ENCODE measurements at places on chromosomes 12 and 14.

GRCh38 chr14:49461529-49462401 lies 124.4 kb downstream of the RPS29 start:
- no peak for DNase-seq

- DNase-seq = no peak
Observed at GRCh38 chr12:32773691-32774090, 18.0 kb upstream of the YARS2 start.

DNA sequence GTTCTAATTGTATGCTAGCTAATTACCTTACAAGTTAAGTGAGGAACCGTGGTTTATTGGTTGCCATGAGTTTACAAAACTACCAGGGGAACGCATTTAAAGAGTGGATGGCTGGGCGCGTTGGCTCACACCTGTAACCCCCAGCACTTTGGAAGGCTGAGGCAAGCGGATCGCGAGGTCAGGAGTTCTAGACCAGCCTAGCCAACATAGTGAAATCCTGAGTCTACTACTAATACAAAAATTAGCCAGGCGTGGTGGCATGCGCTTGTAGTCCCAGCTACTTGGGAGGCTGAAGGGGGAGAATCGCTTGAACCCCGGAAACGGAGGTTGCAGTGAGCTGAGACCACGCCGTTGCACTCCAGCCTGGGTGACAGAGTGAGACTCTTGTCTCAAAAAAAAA lies 2.2 kb downstream of the EIF5 start:
- DNase-seq = no peak

DNA sequence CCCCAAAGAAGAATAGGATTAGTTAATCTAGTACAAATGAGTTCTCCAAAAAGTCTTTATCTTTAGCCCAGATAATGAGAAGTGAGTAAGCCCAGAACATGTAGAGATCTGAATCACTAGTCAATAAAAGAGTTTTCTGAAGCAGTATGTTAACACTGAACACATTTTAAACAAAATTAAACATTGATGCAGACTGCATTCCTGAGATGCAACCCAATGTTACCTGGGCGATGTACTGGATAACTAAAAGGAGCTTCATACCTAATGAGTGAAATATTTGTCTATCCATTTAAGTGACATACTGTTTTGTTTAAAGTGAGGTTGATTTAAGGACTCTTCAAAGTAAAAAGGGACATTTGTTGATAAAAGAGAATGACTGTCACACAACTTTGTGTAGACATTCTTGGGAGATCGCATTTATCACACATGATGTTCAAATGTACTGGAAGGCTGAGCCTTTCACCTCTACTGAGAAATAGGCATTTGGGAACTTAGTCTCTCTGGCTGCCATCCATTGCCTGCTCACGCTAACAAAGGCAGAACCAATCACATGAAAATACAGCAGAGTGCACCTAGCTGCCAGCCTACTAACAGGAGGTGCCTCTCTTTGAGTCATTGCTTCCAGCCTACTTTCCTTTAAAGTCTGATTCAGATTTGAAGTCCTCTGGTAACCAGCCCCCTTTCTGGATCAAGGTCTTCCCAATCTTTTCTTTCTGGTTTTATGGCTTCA lies 287.7 kb downstream of the BTG1 start:
- DNase-seq = no peak

- DNase-seq = no peak
Observed at GRCh38 chr12:11877869-11878780, 192.6 kb upstream of the BCL2L14 start.

GRCh38 chr12:62622177-62622576 lies 155.6 kb downstream of the MON2 start:
- DNase-seq = no peak

DNA sequence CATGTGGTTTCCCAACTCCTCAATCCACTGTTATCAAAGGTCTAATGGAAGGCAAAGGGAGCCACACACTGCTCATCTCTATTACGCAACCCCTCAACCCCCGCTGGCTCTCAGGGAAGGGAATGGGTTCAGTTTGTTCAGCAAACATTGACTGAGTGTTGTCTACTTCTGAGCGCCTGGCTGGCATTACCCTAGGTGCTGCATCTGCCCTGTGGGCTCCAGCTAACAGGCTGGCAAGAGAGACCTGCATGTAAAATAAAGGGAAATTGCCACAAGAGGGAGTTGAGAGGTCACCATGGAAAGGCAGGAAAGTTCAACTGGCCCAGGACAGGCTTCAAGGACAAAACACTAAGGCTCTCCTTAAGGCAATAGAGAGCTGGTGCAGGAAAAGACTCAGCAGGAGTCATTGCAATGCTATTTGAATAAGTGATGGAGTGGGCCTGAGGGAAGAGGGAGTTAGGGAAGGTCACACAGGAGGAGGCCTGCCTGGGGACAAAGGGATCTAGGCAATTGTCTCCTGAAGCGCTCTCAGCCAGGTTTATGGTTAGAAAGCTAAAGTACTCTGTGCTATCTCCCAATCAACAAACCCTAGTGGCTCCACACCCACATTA lies 5.5 kb upstream of the ZNF740 start:
- DNase-seq = no peak

DNA sequence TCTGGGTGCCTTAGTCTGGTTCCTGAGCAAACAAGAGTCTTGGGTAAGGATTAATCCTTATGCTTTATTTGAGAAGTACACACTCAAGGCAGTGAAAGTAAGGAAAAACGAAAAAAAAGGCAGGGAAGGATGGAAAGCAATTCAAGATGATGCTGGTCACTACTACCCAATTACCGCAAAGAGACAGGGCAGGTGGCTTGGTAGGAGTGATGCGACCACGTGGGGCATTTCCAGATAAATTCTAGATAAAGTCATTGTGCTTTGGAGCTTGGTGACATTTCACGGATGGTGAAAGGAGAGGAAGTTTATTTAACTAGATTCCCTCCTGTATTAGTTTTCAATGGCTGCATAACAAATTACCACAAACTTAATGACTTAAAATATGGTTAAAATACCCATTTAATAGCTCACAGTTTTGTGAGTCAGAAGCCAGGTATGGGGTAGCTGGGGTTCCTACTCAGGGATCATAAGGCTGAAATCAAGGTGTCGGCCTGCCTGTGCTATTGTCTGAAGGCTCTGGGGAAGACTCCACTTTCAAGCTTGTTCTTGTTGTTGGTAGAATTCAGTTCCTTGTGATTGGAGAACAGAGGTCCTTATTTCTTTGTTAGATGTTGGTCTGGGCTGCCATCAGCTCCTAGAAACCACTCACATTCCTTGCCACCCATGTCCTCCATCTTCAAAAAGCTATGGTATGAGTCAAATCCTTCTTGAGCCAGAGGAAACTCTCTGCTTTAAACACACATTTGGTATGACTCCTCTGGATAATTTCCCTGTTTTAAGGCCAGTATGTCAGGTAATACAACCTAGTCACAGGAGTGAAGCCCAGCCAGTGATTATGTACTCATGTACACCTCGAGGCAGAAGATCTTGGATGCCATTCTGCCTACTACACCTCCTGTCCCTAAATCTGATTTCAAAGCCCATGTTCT lies 5.6 kb upstream of the HMGA2 start:
- DNase-seq = no peak

- no peak for DNase-seq
Observed at GRCh38 chr12:120239776-120240494, 25.6 kb downstream of the PXN start.

- DNase-seq = no peak
Observed at GRCh38 chr12:108312693-108313189, 26.4 kb downstream of the CMKLR1 start.

DNA sequence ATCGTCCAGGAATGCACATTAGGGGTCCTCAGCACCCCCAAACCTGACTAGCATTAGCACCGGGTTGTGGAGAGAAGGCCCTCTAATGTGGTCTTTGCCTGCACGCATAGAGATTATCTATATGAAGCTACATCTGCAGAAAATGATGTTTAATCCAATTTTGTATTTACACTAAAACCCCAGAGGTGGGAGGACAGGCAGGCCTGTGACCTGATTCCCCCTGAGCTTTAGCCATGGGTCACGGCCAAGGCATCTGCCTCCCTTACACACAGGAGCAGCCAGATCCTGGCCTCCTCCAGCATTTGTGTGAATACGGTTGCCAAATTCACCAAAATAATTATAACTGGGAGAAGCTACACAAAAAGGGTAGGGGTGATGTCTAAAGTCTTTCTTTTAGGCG lies 7.0 kb downstream of the APOLD1 start:
- no peak for DNase-seq

GRCh38 chr12:53626702-53627169 lies 554 bp upstream of the ATF7 start:
- DNase-seq = no peak

DNA sequence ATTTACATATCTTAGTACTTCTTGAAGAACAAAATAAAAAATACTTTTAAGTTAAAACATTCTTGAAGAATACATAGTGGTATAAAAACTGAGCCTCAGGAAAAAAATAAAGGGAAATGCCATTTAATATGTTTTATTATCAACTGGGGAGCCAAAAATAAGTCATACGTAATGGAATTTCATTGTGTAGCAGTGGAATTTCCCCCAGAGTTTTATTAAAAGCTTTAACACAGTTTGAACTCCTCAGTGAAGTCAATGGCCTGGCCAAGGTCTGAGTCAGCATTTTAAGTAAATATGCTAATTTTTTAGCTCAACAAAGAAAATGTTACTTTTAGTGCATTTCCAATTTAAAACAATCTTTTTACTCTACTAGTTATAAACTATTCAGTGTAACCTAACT lies 350.1 kb upstream of the ATP2B1 start:
- DNase-seq = no peak

GRCh38 chr12:131002216-131002631 lies 48.5 kb downstream of the ADGRD1 start:
- DNase-seq = no peak

GRCh38 chr12:64318605-64319004 lies 72.0 kb downstream of the C12orf56 start:
- DNase-seq = no peak

- DNase-seq = no peak
Observed at GRCh38 chr12:70398862-70399261, 32.8 kb downstream of the KCNMB4 start.

- no peak for DNase-seq
Observed at GRCh38 chr12:115338566-115339294, 654.8 kb upstream of the TBX3 start.

DNA sequence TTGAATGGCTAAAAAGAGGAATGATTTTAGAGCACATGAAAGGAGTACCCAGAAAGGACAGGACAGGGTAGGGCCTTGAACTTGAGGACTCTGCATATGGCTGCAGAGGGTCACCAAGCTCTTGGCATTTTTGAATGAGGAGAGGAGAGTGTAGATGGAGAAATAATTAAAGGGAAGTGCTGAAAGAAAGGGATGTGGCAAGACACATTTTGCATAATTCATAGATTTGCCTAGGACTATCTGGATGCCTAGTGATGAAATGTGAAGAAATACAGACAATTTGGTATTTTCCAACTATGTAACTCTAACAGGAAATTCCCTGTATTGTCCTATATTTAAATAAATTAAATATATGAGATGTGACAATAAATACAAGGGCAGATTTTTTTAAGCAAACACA lies 27.5 kb upstream of the MDM1 start:
- DNase-seq = no peak

DNA sequence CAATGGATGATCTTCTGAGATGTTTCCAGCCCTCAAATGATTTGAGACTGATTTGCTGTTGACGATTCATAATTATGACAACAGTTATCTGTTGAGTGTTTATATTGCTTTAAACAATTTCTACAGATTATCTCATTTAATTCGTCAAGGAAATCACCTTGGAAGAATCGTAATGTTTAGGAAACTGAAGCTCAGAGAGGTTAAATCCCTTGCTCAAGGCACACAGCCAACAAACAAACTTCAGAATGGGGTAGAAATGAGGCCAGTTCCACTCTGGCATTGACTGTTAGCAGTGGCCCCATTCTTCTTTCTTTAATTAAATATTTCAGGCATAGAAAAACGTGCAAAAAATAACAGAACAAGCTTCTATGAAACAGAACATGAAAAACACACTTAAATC lies 4.0 kb upstream of the WSCD2 start:
- DNase-seq = no peak

- no peak for DNase-seq
Observed at GRCh38 chr12:56078931-56079722, 838 bp upstream of the ERBB3 start.

DNA sequence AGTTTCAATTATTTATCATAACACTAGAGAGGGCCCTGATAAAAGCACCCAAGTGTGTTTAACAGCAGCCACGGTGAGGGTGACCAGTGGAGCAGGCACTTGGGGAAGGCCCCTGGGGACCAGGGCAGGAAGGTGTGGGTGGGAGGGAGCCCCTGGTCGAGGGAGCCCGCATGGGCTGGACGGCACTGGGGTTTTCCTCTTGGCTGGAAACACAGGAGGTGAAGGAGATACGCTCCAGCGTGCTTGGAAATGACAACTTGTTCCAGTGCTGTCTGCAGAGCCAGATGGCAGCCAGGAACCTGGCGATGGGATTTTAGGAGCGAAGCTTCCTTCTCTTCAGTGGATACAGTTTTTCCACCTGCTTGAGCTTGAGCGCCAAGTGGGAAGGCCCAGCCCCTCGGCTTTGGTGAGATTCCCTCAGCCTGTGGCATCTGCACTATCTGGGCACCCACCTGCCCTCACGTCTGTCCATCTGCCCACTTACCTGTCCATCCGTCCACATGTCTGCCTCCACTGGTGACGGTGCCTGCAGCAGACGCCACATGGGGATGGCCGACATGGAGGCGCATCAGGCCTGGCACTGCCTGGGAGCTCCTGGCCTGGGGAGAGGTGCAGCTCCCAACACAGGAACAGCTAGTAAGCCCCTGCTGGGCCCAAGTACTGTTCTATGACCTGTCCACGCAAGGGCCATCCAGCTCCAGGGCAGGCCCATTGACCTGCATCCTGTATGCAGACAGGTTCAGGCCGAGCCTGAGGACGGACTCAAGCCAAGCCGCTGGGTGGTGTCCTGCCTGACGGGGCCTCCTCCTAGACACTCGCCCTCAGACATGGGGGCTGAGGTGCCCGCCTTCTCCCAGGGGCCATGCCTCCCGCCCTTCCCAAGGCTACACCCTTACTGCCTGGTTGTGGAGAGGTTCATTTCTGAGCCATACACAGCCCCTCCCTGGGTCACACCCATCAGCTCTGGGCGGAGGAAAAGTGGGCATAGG lies 192.2 kb upstream of the C14orf180 start:
- no peak for DNase-seq

GRCh38 chr14:106304271-106304670 lies 777.9 kb downstream of the TMEM121 start:
- no peak for DNase-seq

- no peak for DNase-seq
Observed at GRCh38 chr14:71231521-71232393, 324.5 kb downstream of the PCNX1 start.

DNA sequence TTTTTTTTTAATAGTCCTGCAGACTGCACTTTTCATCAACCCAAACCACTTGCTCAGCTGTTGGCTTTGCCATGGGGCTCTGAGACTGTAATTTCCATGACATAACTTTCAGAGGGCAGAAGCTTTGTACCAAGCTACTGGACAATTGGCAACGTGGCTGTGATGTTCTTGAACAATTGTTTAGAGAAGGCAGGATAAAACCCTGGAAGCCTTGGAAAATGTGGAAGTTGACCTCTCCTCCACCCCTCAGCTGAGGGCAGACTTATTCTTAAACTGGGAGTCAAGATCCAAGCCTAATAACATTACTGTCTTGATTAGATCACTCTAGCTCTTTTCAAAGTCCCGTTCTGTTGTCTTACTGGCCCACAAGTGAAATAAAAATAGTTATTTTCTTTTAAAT lies 2.2 kb downstream of the OR4E1 start:
- no peak for DNase-seq

GRCh38 chr12:123731596-123731995 lies 19.4 kb downstream of the ATP6V0A2 start:
- DNase-seq = no peak

Measured in GOT3 (cell line).